Smooth muscle cell of the coronary artery (primary cell): ENCODE measurements at places on chromosomes 2 and 18. TPM values are rescaled to one million over a fixed set of nuclear protein-coding genes. Genes with fewer than 3 reads are reported as not detected.

The OR6B2 gene
- total RNA-seq = not detected in 2 replicates

The GALR1 gene
- total RNA-seq = under 0.01 TPM in 1 of 2 replicates, not detected in the other

The ASXL3 gene
- 0.08 and 1.8 TPM in 2 replicates for total RNA-seq

The POTEC gene
- 0.12 TPM in 1 of 2 replicates, not detected in the other for total RNA-seq

The LTBP1 gene
- 258 and 326 TPM in 2 replicates for total RNA-seq

The CYTIP gene
- 0.08 and 0.23 TPM in 2 replicates for total RNA-seq

The MAP2 gene
- 0.82 and 16.0 TPM in 2 replicates for total RNA-seq

The DNAJC5G gene
- not detected in 2 replicates for total RNA-seq

The CCDC141 gene
- total RNA-seq = under 0.01 and 0.15 TPM in 2 replicates

The DSC2 gene
- total RNA-seq = 0.23 TPM in 1 of 2 replicates, not detected in the other

The ARL4C gene
- total RNA-seq = 19.2 and 147 TPM in 2 replicates

The YWHAQ gene
- 232 and 254 TPM in 2 replicates for total RNA-seq

The MPV17 gene
- total RNA-seq = 48.7 and 76.6 TPM in 2 replicates

The CD226 gene
- total RNA-seq = 0.15 and 0.23 TPM in 2 replicates

The SLC5A7 gene
- not detected in 2 replicates for total RNA-seq

The KIAA2012 gene
- under 0.01 TPM in 1 of 2 replicates, not detected in the other for total RNA-seq

The SMAD7 gene
- 25.2 and 102 TPM in 2 replicates for total RNA-seq

The FER1L5 gene
- 0.30 and 0.70 TPM in 2 replicates for total RNA-seq

The LDLRAD4 gene
- 0.45 TPM in 1 of 2 replicates, not detected in the other for total RNA-seq

The GPR75 gene
- total RNA-seq = 0.38 and 1.4 TPM in 2 replicates

The SOWAHC gene
- total RNA-seq = 6.0 and 9.1 TPM in 2 replicates

The C2orf15 gene
- 0.12 TPM in 1 of 2 replicates, not detected in the other for total RNA-seq

The EFR3B gene
- 1.1 and 3.0 TPM in 2 replicates for total RNA-seq

The IL36G gene
- not detected in 2 replicates for total RNA-seq

The ANKRD30BL gene
- not detected in 2 replicates for total RNA-seq

The LYG2 gene
- not detected in 2 replicates for total RNA-seq

The CNDP2 gene
- 53.2 and 57.4 TPM in 2 replicates for total RNA-seq

The MLPH gene
- total RNA-seq = 0.90 and 37.0 TPM in 2 replicates

The LRP2 gene
- total RNA-seq = not detected in 2 replicates

The GCKR gene
- 0.12 and 3.5 TPM in 2 replicates for total RNA-seq

The SERPINB11 gene
- total RNA-seq = 0.12 TPM in 1 of 2 replicates, not detected in the other

The ACVR1C gene
- total RNA-seq = 0.08 and 0.59 TPM in 2 replicates

The DNER gene
- 0.60 and 0.82 TPM in 2 replicates for total RNA-seq

The UGT1A4 gene
- not detected in 2 replicates for total RNA-seq

The NXPH2 gene
- total RNA-seq = not detected in 2 replicates

The CCDC74B gene
- total RNA-seq = 3.4 and 9.6 TPM in 2 replicates

The XDH gene
- total RNA-seq = 0.12 and 0.15 TPM in 2 replicates

The SCN3A gene
- 0.12 and 3.5 TPM in 2 replicates for total RNA-seq

The ADD2 gene
- under 0.01 and 0.35 TPM in 2 replicates for total RNA-seq

The NRBP1 gene
- 106 TPM in 2 replicates for total RNA-seq

The METTL5 gene
- total RNA-seq = 32.7 and 35.9 TPM in 2 replicates

The GPR45 gene
- not detected in 2 replicates for total RNA-seq

The MC5R gene
- not detected in 2 replicates for total RNA-seq

The MOGAT1 gene
- total RNA-seq = not detected in 2 replicates

The MXD1 gene
- 5.5 and 6.1 TPM in 2 replicates for total RNA-seq

The CPLX4 gene
- not detected in 2 replicates for total RNA-seq

The TFPI gene
- total RNA-seq = 80.2 and 87.4 TPM in 2 replicates

The LBX2 gene
- total RNA-seq = 0.30 and 0.94 TPM in 2 replicates

The ADAM23 gene
- 1.3 and 2.4 TPM in 2 replicates for total RNA-seq

The KLHL14 gene
- not detected in 2 replicates for total RNA-seq

The FTCDNL1 gene
- total RNA-seq = 0.30 and 1.4 TPM in 2 replicates

The ARHGAP15 gene
- not detected in 2 replicates for total RNA-seq

The CELF4 gene
- total RNA-seq = not detected in 2 replicates

The INO80D gene
- total RNA-seq = 2.7 and 3.5 TPM in 2 replicates

The RTP5 gene
- total RNA-seq = not detected in 2 replicates

The NOSTRIN gene
- 0.08 and 0.23 TPM in 2 replicates for total RNA-seq

The GKN1 gene
- total RNA-seq = not detected in 2 replicates

The FAM117B gene
- total RNA-seq = 1.4 and 1.6 TPM in 2 replicates

The RNF138 gene
- 18.0 and 42.6 TPM in 2 replicates for total RNA-seq
